Caki2 (cell line): ENCODE measurements at places on chromosomes 2 and 18. TPM values are rescaled to one million over a fixed set of nuclear protein-coding genes. Genes with fewer than 3 reads are reported as not detected.

Gene CNTNAP5
- not detected in 2 replicates for total RNA-seq

Gene RGPD4
- not detected in 2 replicates for total RNA-seq

Gene CHRND
- not detected in 2 replicates for total RNA-seq

Gene MEIS1
- 2.7 TPM in 2 replicates for total RNA-seq

Gene CIDEA
- not detected in 2 replicates for total RNA-seq

Gene FAM228B
- total RNA-seq: 12.1 and 15.0 TPM in 2 replicates

DNA sequence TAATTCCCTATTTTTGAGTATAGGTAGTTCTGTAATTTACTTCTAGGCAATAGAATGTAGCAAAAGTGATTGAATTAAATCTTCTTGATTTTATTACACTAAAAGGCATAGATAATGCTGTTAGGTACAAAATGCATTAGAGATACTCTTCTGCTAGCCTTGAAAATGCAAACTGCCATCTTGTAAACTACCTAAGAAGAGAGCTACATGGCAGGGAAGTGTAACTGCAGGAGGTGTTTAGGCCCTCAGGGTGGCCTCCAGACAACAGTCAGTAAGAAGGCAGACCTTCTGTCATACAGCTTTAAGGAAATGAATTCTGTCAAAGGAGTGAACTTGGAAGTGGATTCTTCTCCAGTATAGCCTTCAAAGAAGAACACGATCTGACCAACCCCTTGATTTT is 1396.8 kb upstream of the SLC39A10 start:
- no peak for DNase-seq

DNA sequence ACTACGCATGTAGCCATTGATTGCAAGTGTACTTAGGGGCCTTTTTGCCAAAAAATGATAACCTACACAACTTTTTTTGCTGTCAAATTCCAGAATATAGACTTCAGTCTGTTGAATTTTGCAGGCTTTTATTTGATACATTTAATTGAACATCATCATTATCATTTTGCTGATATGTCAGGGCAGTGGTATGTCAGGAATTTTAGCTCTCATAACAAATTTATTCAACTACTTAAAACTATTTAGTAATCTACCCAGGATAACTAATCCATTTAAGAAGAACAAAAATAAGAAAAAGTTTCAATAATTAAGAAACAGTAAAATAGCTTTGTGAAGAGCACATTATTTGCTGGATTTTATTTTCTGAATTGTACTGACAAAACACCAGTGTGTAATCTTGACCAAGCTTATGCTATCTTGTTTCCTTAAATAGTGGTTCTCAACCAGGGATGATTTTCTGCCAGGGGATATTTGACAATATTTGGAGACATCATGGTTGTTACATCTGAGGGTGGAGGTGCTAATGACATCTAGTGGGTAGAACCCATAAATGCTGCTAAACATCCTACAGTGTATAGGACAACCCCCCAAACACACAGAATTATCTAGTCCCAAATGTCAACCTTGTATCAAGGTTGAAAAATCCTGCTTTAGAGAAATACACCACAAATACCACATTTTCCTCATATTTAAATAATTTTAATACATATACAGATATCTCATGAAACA is 12.1 kb upstream of the TTN start:
- no peak for DNase-seq

GRCh38 chr2:219249203-219249980 is 3.7 kb upstream of the TUBA4B start:
- peak; percentile 86 for DNase-seq

DNA sequence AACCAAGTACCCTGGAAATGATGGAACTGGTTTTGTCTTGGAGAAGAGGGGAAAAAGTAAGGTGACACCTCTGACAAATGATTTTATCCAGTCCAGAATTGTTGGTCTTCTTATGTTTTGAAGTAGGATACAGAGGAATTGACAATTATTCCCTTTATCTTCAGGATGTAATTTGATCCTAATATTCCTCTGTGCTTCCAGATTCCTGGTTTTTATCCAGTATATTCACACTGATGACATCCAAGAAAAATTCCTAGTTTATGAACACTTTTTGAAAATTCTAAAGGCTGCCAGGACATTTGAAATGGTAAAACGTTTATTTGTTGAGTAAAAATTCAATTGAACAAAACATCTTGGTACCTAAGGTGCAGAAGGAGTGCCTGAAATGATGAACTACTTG is 22.2 kb upstream of the ETAA1 start:
- no peak for DNase-seq

DNA sequence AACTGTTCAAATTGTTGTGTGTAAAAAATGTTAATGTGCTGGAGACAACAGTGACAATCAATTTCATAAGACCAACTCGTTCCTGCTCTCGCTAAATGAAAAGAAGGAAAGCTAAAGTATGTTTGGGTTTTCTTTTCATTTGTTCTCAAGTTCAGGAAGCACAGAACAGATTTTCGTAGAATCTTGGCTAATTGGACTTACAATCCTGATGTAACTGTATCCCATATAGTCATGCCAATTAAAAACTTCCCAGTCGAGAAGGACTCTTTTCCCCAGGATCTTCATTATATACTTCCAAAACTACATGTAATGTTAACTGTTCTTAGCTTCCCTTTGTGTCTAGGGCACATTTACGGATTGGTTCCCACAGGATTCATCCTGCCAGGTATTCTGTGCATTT is 135.4 kb upstream of the ITGB6 start:
- no peak for DNase-seq

GRCh38 chr2:126646026-126646425 is 9.9 kb upstream of the GYPC start:
- no peak for DNase-seq

- no peak for DNase-seq
These were observed 109.0 kb upstream of the ALK start for GRCh38 chr2:30030361-30030760.

GRCh38 chr2:20106746-20107145 is 55.3 kb upstream of the LAPTM4A start:
- peak; percentile 63 for DNase-seq

DNA sequence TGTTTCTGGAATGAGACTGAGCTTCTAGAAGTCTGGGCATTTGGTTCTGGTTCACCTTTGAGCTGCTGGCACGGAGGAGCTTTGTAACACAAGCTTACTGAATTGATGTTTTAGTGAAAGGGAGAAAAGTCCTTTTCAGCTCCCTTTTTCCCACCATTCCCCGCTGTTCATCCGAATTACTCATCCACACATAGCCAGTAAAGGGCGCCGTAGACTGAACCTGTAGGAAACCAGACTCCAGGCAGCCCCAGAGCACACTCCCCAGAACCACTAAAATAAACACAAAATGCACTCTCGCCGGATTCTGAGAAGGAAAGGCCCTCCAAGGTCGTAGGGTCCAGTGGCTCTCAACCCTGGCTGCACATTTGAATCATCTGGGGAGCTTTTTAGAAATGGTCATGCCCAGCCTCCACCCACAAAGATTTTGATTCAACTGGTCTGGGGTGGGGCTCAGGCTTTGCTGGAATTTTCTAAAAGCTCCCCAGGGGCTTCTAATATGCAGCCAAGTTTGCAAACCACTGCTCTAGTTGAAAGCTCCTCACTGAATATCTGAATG is 29.6 kb downstream of the TCF7L1 start:
- no peak for DNase-seq

GRCh38 chr2:59182249-59182648 is 941.1 kb upstream of the FANCL start:
- no peak for DNase-seq
